ENCODE measurements at places on chromosomes 2 and 18. TPM values are rescaled to one million over a fixed set of nuclear protein-coding genes. Genes with fewer than 3 reads are reported as not detected.
A peak's percentile ranks its signal among the peaks of the same experiment; 100 is the strongest.

- no peak for DNase-seq
Observed at GRCh38 chr2:107222466-107222865, 336.5 kb upstream of the ST6GAL2 start.

DNA sequence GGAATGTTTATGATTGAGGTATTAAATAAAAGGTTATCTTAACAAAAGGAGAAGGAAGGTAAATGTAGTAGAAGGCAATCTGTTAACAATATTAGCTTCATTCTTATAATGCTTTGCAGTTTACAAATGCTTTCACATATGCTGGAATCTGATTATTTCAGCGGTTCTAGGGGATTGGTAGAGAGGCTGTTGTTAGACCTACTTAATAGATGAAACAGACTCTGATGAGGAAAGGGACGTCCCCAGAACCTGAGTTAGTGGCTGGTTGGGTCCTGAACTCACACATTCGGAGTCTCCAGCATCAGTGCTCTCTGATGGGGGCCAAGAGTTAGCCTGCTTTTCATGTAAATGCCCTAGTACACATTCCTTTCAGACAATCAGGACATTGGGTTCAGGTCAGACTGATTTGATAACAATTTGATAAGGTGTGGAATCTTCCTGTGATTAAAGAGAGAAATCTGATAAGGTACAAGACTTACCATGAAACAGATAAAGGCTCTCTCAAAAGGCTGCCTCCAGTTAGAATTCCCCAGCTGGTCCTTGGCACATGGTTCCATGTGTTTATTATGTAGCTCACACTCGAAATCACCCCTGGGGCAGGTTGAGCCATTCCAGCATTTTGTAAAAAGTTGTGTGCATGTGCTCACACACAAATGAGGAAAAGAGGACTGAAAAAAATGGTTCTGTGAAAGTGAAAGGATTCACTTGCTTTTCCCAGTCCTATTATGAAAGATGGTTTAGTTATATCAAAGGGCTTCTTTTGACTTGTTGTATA lies 103.1 kb downstream of the GPD2 start:
- DNase-seq, result no peak

GRCh38 chr2:112713585-112713925 lies 7.3 kb upstream of the NT5DC4 start:
- no peak for DNase-seq

GRCh38 chr2:64228918-64229317 lies 84.7 kb upstream of the PELI1 start:
- DNase-seq, result no peak

DNA sequence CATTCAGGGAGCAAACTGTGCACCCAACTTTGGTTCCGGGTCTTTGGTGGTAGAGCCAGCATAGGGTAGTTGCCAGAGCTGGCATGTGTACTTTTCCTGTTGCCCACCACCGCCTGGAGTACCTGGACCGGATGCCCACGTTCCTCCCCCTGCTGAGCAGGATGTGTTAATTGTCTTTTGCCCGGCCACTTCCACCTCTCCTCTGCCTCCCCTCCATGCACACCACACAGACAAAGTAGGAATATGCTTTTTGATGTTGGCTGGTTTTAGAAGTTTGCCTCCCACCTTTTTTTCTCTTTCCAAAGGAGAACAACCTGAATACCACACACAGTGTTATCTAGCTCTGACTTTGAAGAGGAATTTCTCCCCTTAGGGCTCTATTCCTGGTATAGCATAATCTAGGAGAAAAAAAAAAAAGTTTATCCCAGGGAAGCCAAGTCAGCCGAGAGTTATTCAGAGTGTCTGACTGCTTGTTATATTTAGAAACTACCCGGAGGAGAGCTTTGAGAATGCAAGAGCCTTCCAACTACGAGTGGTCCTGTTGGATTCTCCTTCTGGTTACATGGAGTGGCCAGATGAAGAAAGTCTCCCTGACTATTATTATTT lies 111.9 kb downstream of the SETBP1 start:
- DNase-seq, result no peak

DNA sequence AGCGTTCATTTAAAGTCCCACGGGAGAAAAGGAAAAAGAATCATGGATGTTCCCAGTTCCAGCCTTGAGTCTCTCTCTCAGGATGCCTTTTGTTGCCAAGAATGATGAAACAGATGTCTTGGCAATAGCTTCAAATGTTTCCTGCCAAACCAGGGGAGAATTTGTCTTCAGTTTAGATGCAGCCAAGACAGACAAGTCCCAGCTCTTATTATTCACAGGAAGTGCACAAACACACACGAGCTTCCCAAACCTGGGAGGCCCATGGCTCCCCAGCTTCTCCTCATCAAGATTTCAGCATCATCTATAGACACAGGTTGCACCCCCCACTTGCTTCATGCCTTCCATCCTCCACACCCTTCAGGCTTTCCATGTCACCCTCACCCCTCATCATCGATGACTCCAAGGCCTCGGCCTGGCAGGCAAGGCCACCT lies 45.9 kb downstream of the HS1BP3 start:
- DNase-seq, result no peak

- peak; percentile 37 for DNase-seq
Observed at GRCh38 chr2:44952806-44953498, 11.4 kb downstream of the SIX3 start.

GRCh38 chr18:80210312-80211083 lies 36.8 kb downstream of the PARD6G start:
- no peak for DNase-seq

GRCh38 chr2:241842620-241843211 lies 16.0 kb downstream of the PDCD1 start:
- DNase-seq, result peak; percentile 49

DNA sequence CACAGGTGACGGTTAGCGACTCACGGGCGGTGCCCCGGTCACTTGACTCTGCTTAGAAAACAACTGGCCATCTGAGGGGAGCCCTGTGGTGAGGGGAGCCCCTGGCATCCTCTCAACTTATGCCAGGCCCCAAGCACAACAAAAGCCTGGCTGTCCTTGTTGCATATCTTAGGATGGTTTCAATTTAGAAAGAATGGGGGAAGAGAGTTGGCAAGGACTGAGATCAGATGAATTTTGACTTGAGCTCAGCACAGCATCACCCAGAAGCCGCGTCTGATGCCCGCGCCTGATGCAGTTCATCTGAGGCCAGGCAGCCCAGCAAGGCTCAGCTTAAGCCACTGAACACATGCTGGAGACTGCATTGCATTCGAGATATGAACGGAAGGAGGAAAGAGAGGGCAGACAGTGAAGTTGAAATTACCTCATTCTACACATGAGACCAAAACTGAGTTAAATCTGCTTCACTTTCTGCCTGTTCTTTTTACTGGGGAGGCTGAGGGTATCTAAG lies 36.8 kb downstream of the MYT1L start:
- DNase-seq, result no peak

KIAA1328 gene
- polyA plus RNA-seq, result 1.3 TPM

GRCh38 chr2:180289627-180290026 lies 282.5 kb upstream of the CWC22 start:
- no peak for DNase-seq

GRCh38 chr2:39370101-39370500 lies 67.0 kb downstream of the MAP4K3 start:
- no peak for DNase-seq

- DNase-seq, result no peak
Observed at GRCh38 chr2:217468042-217468830, 534.6 kb downstream of the TNS1 start.

DNA sequence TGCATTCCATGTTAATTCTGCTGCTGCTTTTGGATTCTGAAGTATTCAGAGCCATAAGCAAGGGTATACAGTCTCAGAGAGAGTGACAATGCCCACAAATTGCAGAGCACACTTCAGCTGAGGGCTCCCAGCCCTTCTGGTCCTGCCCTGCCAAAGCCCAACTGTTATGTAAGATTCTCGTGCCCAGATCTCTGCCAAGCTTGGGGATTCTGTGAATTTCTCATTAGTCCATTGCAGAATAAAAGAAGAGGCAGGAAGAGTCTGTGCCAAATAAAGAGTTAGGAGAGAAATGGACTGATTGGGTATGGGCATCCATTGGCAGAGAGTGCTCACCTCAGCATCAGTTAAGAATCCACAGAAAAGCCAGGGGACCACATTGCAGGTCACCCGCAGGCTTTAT lies 112.0 kb upstream of the PNPT1 start:
- DNase-seq, result no peak
